Panc1 (cell line): ENCODE measurements at places on chromosomes 13 and 19. TPM values are rescaled to one million over a fixed set of nuclear protein-coding genes. Genes with fewer than 3 reads are reported as not detected.

The ZNF302 gene
- 26.4 TPM for total RNA-seq

- DNase-seq = no peak
These were observed 5.3 kb downstream of the SYNE4 start for GRCh38 chr19:36003284-36003683.

The ZNF888 gene
- 7.4 TPM for total RNA-seq

The PRSS57 gene
- total RNA-seq = not detected

- DNase-seq = no peak
These were observed 142.3 kb downstream of the KLF12 start for GRCh38 chr13:73991884-73992283.

GRCh38 chr13:39201180-39201579 lies 162.9 kb downstream of the NHLRC3 start:
- DNase-seq = no peak

DNA sequence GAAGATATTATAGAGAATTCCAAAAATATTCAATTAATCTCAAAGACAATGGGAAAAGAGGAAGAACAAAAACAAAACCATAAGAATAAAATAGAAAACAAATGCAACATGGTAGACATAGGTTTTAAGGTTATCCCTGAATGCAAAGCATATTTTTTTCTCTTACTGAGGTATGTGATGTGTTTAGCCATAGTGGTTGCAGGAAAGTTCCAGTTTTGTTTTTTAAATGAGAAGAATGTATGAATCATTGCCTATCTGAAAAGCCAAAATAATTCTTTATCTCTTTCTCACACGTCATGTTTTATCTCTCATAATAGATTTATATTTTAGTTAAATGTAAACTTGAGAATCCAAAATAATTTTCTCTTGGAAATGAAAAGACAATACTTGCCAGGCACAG lies 2591.7 kb upstream of the PCDH20 start:
- DNase-seq = no peak

The ZNF44 gene
- total RNA-seq = 5.0 TPM

- no peak for DNase-seq
These were observed 68.9 kb upstream of the TDRD3 start for GRCh38 chr13:60328073-60328472.

GRCh38 chr13:107716241-107716640 lies 499.1 kb downstream of the LIG4 start:
- no peak for DNase-seq

GRCh38 chr19:50780753-50781435 lies 9.3 kb upstream of the ACP4 start:
- no peak for DNase-seq

- no peak for DNase-seq
These were observed 589 bp downstream of the R3HDM4 start for GRCh38 chr19:912181-913079.

DNA sequence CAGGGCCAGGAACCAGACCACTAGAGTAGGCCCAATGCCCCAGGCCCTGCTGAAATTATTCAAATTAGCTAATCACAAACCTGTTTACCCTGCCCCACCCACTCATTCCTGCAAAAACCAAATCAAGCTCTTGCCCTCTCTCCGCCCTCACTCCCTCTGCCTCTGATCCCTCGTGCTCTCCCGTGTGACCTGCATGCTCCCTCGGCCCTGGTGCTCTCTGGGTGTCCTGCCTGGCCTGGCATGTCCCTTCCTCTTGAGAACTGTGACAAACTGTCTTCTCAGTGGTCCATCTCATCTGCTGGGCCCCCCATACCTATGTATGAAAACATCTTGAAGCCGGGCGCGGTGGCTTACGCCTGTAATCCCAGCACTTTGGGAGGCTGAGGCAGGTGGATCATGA lies 12.2 kb upstream of the TTYH1 start:
- no peak for DNase-seq

- no peak for DNase-seq
These were observed 214.0 kb upstream of the SOX1 start for GRCh38 chr13:111852725-111853518.

The PSG3 gene
- not detected for total RNA-seq

The CYP4F12 gene
- 1.7 TPM for total RNA-seq

DNA sequence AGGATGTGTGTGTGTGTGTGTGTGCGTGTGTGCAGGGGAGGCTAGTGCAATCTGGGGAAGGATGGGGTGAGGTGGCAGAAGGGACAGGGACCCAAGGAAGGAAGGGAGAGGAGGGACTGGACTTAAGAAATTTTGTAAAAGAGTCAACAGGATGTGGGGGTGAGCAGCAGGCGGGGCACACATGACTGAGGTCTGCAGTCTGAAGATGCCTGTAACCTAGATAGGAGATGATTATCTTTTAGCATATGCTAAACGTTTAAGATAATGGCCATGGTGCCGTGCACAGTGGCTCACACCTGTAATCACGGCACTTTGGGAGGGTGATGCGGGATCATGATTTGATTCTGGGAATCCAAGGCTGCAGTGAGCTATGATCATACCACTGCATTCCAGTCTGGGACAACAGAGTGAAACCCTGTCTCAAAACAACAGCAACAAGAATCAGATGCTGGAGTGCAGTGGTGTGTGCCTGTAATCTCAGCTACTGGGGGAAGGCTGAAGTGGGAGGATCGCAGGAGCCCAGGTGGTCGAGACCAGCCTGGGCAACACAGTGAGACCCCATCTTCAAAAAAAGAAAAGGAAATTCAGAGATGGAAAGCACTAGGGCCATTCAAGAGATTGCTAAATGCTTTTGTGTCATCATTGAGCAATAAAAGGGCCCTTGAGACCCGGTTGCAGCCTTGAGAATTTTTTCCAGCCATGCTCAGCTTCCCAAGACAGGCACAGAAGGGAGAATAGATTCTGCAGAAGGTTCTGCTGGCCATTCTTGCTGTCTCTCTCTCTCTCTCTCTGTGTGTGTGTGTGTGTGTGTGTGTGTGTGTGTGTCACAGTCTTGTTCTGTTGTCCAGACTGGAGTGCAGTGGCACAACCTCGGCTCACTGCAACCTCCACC lies 3.8 kb upstream of the ZNF414 start:
- DNase-seq = no peak

The ANKLE1 gene
- total RNA-seq = 1.1 TPM

GRCh38 chr13:43319617-43320444 lies 296.4 kb downstream of the DNAJC15 start:
- no peak for DNase-seq

GRCh38 chr19:3801412-3802096 lies 15.4 kb upstream of the MATK start:
- DNase-seq = no peak

DNA sequence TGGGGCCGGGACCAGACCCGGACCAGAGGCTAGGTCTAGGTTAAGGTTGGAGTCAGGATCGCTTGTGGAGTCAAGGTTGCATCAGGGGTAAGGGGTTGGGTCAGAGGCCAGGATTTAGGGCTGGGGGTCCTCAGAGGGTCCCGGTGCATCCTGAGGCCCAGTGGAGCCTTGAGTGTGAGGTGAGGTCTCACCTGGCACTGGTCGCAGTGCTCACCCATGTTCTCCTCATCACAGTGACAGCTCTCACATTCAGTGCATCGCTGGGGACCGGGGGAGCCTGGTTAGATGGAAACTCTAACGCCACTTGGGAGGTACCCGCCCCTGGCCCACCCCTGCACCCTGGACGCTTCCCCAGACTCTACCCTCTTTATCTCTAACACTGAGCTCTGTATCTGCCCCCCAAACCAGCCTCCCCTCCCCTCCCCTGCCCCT lies 3.1 kb downstream of the HRC start:
- DNase-seq = no peak

DNA sequence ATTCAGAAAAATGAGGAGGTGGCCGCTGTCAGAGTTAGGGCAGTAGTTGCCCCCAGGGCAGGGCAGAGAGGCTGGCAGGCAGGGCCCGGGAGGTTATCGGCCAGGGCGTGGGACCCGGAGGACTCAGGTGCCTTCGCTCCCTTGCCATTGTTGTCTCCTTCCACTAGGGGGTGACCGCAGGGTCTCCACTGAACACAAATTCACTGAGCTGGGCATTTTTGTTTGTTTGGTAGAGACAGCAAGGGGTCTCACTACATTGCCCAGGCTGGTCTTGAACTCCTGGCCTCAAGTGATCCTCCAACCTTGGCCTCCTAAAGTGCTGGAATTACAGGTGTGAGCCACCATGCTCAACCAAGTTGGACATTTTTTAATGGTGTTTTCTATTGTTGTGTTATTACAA lies 25.1 kb downstream of the CARS2 start:
- DNase-seq = no peak

- no peak for DNase-seq
These were observed 115.4 kb downstream of the FLT1 start for GRCh38 chr13:28379371-28380083.

The ADAT3 gene
- total RNA-seq = 8.9 TPM

GRCh38 chr19:45804140-45804958 lies 10.8 kb downstream of the RSPH6A start:
- no peak for DNase-seq

The TCF3 gene
- total RNA-seq = 175 TPM

The ATP4B gene
- not detected for total RNA-seq

DNA sequence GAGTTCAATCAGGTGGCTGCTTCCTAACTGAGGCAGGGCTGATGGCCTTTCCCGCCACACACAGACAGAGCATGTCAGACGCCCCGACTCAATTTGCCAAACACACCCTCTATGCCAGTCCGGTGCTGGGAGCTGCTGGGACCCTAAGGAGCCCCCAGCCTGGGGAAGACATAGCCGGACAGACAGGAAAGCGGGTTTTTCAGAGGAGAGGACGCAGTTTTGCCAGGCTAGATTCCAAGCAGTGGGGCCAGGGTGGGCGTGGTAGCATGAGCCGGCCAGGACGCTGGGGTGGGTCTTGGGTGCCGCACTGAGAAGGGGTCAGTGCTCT lies 19.8 kb downstream of the MAST3 start:
- DNase-seq = no peak

GRCh38 chr13:24997367-24997967 lies 98.5 kb upstream of the PABPC3 start:
- no peak for DNase-seq

- no peak for DNase-seq
These were observed 179.8 kb upstream of the UBL3 start for GRCh38 chr13:30030141-30030750.

The NOVA2 gene
- total RNA-seq = 0.44 TPM

The CALR gene
- 1,060 TPM for total RNA-seq

DNA sequence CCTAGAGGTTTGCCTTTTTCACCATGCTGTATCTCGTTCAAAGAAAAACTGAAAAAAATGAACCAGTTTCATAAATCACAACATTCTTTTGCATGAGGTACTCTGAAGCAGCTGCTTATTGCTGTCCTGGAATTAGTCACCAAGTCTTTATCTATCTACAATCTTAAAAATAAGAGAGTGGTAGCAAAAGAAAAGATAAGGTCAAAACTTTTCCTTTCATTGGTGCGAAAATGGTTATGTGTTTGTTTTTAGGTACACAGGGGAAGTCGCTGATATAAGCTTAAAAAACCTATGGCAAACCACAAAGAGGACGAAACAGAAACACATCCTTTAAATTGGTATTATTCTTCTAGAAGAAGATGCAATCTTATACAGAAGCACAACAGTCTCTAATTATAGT lies 20.7 kb downstream of the OBI1 start:
- DNase-seq = no peak

The LRP3 gene
- total RNA-seq = 28.6 TPM

The CAPS gene
- total RNA-seq = 9.2 TPM

DNA sequence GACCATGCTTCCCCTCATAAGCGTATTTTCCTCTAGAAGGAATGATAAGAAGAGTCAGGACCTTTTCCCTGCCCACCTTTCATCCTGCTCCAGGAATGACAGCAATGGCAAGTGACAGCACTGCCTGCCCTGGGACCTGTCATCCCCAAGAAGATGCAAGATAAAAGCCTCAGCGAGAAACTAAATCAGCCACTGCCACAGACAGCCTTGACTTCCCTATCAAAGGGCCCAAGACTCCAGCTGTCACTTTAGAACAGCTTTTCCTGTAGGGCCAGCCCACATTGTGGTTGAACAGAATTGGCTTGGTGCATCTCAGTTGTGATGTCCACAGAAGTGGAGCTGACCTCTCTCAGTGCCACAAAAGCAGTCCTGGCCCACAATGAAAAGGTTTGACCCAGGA lies 1.1 kb downstream of the RAB8A start:
- no peak for DNase-seq

The FCHO1 gene
- 1.1 TPM for total RNA-seq

The FFAR1 gene
- total RNA-seq = not detected

The NLRP7 gene
- total RNA-seq = not detected

- no peak for DNase-seq
These were observed 164.6 kb downstream of the FGF14 start for GRCh38 chr13:102237230-102237629.

DNA sequence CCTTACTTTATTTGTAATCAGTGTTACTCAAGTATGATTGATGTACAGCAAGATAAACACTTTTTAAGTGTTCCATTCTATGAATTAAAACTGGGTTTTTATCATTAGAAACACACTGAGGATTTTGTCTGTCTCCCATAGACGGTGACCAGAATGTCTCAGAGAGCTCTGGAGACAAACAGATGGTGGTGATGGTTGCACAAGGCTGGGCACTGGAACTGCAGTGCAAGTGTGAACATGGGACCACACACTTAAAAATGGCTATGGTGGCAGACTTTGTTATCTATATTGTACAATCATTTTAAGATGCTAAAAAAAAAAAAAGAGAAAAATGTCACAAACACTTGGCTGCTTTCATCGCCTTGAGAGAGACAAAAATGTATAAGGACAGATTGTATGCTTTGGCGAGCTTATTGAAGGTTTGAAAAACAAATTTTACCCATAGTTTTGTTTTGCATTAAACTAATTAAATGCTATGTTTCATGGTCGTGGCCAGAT lies 273.0 kb downstream of the SHISA2 start:
- DNase-seq = no peak

- DNase-seq = peak; percentile 12
These were observed 1.1 kb downstream of the ZFP30 start for GRCh38 chr19:37654118-37654517.

DNA sequence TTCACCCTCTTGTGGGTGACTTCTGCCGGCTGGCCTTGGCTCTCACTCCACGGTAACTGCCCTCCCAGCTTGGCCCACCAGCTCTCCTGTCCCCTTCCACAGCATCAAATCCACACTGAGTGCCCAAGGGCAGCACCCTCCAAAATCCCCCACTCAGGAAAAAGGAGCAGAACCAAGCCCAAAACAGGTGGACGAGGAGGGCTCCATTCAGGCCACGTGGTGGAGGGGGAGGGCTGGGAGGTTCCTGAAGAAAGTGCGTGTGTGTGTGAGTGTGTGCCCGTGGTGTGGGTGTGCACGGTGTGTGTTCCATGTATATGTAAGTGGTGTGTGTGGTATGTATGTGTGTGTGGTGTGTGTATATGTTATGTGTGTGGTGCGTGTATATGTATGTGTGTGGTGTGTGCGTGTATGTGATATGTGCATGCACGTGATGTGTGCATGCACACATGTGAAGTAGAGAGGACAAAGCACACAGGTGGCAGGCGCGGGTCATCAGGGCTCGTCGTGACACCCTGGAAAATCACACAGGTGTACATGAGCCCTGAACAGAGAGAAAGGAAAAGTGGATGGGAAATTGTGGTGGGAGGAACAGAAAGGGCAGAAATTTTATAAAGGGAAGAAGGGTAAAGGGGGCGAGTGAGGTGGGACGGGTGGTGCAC lies 76.9 kb downstream of the COL4A1 start:
- no peak for DNase-seq
